ENCODE measurements at places on chromosomes 5 and 9. TPM values are rescaled to one million over a fixed set of nuclear protein-coding genes. Genes with fewer than 3 reads are reported as not detected.

Gene CCL28
- total RNA-seq, result 2.3 TPM

Gene HCN1
- total RNA-seq, result not detected

Gene MEIKIN
- not detected for total RNA-seq

Gene ZNF462
- 25.7 TPM for total RNA-seq

Gene DIRAS2
- total RNA-seq, result 9.8 TPM

Gene PCDHB16
- 0.63 TPM for total RNA-seq

Gene WWC1
- 27.7 TPM for total RNA-seq

Gene PLAC8L1
- not detected for total RNA-seq

Gene PDE4D
- total RNA-seq, result 38.8 TPM

Gene KCNMB1
- not detected for total RNA-seq

Gene FBXW5
- total RNA-seq, result 150 TPM

Gene MTX3
- total RNA-seq, result 4.4 TPM

Gene SLC27A6
- 0.63 TPM for total RNA-seq

Gene CEP72
- total RNA-seq, result 7.5 TPM

Gene SLC4A9
- total RNA-seq, result 0.13 TPM

Gene SPINK7
- total RNA-seq, result not detected

Gene GTF2H2
- 18.7 TPM for total RNA-seq

Gene FLT4
- total RNA-seq, result 0.38 TPM

Gene SETX
- 25.5 TPM for total RNA-seq

Gene CD72
- 0.49 TPM for total RNA-seq

Gene PCDHA13
- total RNA-seq, result not detected

Gene GALNT12
- 15.2 TPM for total RNA-seq

Gene WHRN
- 8.7 TPM for total RNA-seq

Gene FAM78A
- 1.1 TPM for total RNA-seq

Gene TAS2R1
- not detected for total RNA-seq

Gene PCDHGB5
- total RNA-seq, result 15.8 TPM

Gene EIF4E1B
- not detected for total RNA-seq

Gene FBN2
- 24.6 TPM for total RNA-seq

Gene ZNF608
- 65.4 TPM for total RNA-seq

Gene MPDZ
- 17.1 TPM for total RNA-seq

Gene PCDHGA7
- 4.1 TPM for total RNA-seq

Gene EIF4EBP3
- total RNA-seq, result 0.98 TPM

Gene LCP2
- not detected for total RNA-seq

Gene FUT7
- total RNA-seq, result not detected

Gene GNAQ
- total RNA-seq, result 22.8 TPM

Gene AFAP1L1
- total RNA-seq, result 9.0 TPM

Gene PIP5KL1
- total RNA-seq, result 2.5 TPM

Gene PLEKHG4B
- 0.51 TPM for total RNA-seq

Gene FOXE1
- total RNA-seq, result 0.38 TPM

Gene ABLIM3
- 4.2 TPM for total RNA-seq

Gene KCNV2
- total RNA-seq, result not detected

Gene NTNG2
- total RNA-seq, result 1.1 TPM

Gene F2RL2
- 58.7 TPM for total RNA-seq

Data from mesangial cell (primary cell).